Activated T-cell treated with anti-CD3 and anti-CD28 coated beads, Interleukin-2, amount 50 U/mL, for 4 hours (primary cell): ENCODE measurements at places on chromosomes 6 and 20. TPM values are rescaled to one million over a fixed set of nuclear protein-coding genes. Genes with fewer than 3 reads are reported as not detected.

DNA sequence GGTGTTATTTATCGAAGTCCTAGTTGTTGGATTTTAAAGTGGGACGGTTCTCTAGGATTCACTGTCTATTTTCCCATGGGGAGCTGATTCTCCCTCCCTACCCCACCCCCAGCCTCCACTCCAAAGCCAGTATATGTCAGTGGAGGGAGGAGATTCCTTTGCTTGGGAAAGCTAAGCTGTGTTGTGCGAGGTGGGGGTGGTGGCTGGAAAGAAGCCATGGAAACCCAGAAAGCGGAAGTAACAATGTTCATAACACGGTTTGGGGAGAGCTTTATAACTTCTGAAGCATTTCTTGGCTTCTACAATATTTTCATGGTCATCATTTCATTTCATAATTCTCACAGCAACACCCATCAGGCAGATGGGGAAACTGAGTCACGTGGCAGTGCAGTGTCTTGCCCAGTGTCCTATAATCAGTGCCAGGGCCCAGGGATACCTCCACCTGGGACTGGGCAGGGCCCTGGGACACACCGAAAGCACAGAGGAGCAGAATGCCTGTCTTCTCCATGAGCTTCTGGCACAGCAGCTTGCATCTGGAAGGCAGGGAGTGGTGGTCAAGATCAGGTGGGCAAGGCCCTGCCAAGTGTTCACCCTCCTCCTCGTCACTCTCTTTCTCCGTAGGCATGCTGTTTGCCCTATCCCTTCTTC lies 4.5 kb downstream of the SUN5 start:
- DNase-seq = no peak

DNA sequence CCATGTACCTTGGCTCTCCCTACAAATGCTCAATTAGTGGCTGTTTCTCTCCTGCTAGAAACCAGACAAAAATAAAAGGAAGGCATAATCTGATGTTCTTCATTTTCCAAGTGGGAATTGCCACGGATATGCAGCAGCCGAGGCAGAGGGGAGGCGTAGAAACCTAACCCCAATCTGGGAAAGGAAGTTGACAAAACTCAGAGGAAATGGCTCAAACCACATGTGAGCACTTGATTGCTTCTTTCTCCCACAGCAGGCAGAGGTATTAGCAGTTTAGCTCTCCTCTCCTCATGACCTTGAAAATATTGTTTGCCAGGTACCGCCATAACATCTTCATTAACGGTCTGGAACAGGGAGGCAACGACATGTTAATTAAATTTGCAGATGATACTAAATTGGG lies 3.8 kb upstream of the MLN start:
- no peak for DNase-seq

GRCh38 chr20:11676630-11677287 lies 240.9 kb upstream of the BTBD3 start:
- DNase-seq = no peak

- DNase-seq = no peak
Measured at GRCh38 chr6:125955973-125956372, 597 bp upstream of the HINT3 start.

DNA sequence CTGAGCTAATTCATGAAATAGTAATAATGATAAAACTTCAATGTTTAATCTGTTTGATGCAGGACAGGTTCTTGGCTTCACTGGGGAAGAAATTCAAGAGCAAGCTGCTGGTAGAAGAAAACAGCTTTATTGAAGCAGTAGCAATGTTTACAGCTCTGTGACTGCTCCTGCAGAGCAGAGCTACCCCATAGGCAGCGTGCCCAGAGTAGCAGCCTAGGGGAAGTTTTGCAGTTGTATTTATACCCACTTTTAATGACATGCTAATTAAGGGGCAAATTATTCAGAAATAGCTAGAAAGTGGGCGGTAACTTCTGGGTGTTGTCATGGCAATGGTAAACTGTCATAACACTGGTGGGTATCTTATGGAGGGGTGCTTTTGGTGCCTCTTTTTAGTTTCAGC lies 518.0 kb downstream of the RFPL4B start:
- no peak for DNase-seq

DNA sequence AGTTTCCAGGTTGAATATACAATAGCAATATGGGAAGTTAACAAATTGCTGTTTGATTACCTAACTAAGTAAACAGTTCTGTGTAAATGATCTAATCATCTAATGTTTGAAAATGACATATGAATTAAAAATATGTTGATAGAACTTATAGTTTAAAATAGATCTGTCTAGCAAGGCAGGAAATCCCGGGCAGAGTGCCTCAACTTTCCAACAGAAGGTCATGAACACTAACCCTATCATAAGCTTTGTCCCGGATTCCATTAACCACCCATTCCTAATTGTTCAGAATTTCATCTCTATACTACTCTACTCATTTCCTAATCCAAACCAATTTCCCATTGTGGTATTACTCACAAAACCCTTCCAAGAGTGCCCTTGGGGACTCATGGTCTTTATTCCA lies 10.2 kb downstream of the TAAR1 start:
- no peak for DNase-seq

GRCh38 chr20:53405139-53405538 lies 188.5 kb downstream of the ZNF217 start:
- no peak for DNase-seq

DNA sequence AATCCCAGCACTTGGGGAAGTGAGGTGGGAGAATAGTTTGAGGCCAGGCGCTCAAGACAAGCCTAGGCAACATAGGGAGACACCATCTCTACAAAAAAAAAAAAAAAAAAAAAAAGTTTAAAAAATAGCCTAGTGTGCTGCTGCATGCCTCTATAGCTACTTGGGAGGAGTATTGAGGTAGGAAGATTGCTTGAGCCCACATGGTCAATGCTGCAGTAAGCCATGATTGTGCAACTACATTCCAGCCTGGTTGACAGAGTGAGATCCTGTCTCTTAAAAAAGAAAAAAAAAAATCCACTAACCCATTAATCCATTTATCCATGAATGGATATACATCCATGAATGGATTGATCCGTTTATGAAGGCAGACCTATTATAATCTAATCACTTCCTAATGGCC lies 1064.6 kb upstream of the EYS start:
- no peak for DNase-seq

- no peak for DNase-seq
Measured at GRCh38 chr6:11110921-11111768, at the start of gene ERVFRD-1. Gene ERVFRD-1 (minus strand): TSS chr6:11111725. CDS start chr6:11105310, 6,415 bp downstream.

DNA sequence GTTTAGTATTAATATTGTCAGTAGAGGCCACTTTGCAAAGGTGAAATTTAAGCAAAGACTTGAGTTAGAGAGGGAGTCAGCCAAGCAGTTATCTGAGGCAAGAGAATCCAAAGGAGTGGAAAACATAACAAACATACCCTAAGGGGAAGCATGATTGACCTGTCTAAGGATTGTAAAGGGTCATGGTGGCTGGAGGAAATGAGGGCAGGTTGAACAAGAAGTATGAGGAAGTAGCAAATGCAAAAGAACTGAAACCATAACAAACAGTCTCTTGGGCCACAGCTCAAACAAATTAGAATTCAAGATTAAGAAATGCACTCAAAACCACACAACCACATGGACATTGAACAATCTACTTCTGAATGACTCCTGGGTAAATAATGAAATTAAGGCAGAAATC lies 103.2 kb downstream of the FBXO5 start:
- DNase-seq = no peak

DNA sequence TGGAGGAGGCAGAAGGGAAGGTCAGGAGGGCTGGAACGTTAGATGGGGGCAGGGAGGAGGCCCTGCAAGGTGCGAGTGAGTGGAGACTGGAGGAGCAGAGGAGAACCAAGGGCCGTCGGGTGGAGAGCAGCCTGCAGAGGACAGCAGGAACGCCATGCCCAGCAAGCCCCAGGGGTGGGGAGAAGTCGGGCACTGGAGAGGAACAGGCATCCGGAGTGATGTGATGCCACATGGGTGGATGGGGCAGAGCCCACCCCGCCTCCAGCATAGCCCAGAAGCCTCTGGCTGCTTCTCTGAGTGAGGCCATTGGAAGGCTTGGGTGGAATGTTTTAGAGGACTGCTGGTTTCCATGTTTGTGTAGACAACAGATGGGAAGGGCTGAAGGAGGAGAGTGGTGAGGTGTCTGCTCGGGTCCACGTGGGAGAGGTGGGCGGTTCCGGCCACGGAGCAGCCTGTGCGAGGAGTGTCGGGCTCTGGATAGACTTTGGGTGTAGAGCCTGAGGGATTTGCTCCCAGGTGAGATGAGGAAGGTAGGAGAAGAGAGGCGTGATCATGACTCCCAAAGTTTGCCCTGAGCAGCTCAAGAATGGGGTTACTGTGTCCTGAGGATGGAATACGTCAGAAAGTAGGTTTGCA lies 221.4 kb downstream of the SMOC2 start:
- no peak for DNase-seq

DNA sequence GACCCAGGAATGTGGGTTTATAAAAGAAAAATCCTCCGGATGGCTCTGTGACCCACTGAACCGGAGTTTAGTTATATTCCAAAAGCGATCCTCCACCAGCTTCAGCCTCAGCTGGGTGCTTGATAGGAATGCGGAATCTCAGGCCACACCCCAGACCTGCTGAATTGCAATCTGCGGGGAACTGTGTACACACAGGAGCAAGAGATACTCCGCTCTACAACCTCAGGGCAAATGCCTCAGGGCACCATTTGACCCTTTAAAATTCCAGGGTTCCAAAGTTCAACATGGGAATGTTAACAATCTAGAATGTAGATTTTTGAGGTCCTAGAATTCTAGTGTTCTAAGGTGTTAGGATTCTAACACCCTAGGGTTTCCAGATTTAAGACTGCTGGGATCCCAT lies 10.8 kb downstream of the BPIFA2 start:
- no peak for DNase-seq

HLA-G gene
- not detected for total RNA-seq

MMUT gene
- total RNA-seq = 11.3 TPM

HLA-DPB1 gene
- total RNA-seq = 6.3 TPM

PPP1R14C gene
- 0.52 TPM for total RNA-seq

RAB23 gene
- total RNA-seq = 2.0 TPM

ELOVL4 gene
- total RNA-seq = 0.51 TPM
